Stimulated activated CD4-positive, alpha-beta T cell treated with anti-CD3 and anti-CD28 coated beads, Interleukin-1b, Interleukin-23, amount 100 ng/mL, for 24 hours (primary cell): ENCODE measurements at places on chromosomes 16 and 17.

DNA sequence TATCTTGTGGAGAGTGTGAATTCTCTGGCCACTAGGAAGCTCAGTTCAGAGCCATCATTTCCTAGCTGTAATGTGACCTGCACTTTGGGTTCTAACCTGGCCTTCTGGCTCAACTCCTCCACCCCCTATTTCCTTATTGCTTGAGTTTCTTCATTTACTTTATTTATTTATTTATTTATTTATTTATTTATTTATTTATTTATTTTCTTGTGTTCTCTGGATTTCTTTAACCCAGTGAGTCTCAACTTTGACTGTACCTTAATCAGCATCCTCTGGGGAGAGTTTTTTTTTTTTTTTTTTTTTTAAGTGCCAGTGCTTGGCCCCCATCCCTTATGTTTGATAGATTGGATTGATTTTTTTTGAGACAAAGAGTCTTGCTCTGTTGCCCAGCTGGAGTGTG is 18.1 kb downstream of the EPN2 start:
- DNase-seq, result no peak

DNA sequence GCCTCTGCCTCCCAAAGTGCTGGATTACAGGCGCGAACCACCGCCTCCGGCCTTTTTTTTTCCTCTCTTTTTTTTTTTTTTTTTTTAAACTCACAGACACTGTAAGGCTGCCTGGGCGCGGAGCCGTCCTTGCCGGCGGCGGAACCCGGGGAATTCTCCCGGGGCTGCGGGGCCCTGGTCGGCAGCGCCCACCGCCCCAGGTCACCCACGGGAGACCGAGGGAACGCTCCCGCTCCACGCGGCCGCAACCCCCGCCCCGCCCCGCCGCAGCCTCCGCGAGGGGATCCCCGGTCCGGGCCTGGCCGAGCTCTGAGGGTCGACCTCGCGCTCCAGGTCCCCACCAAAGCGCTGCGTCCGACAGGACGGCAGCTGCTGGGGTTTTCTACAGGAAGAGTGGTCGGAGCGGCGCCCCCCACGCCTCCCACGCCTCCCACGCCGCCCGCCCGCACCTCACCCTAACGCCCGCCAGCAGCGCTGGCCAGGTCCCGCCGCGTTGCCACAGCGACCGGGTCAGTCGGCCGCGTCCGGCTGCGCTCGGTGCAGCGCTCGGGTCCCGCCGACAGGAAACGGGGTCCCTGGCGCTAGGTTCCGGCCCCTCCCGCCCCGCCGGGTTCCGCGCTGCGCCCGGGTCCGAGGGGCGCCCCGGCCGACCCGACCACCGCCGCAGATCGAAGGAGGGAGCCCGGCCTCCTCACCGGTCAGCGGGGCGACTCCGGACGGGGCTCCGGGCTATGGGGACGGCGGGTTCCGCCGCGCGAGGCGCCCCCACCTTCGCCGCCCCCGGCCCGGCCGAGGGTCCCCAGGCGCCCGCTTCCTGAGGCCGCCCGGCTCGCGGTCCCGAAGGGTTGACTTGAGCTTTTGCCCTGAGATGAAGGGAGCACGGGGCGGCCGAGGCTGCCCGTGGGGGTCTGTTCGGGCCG is at the start of gene CCDC57:
CCDC57 (minus strand) TSS at position 512 of the 920 bp plus-strand sequence. CDS start 10,898 bp downstream, outside the sequence.
- DNase-seq, result no peak

DNA sequence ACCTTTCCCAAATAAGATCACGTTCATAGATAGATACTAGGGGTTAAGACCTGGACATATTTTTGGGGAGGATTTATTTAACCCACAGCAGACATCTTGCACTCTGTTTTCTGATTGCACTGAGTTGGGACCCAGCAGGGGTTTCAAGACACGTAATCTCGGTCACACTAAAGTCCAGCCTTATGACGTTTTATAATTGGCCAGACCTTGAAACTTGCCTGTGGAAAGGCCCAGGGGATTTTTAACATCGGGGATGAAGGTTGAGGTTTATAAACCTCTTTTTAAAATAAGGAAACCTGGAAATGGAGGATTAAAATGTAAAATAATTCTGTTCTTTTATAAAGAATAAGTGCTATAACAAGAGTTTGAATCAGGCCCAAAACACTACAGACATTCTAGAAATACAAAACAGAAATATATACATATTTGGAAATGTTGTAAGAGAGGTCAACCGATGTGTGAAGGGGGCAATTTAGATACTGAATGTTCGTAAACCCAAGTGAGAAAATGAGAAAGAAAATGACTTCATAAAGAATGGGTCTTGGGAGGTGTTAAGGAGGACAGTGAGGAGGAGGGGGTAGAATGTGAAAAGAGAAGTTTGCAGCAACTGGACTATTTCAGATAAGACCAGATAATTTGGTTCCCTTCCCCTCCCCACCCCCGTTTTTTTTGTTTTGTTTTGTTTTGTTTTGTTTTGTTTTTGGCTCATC is 61.1 kb upstream of the NOL11 start:
- DNase-seq, result no peak

GRCh38 chr17:63370696-63371095 is 75.4 kb downstream of the CYB561 start:
- no peak for DNase-seq

DNA sequence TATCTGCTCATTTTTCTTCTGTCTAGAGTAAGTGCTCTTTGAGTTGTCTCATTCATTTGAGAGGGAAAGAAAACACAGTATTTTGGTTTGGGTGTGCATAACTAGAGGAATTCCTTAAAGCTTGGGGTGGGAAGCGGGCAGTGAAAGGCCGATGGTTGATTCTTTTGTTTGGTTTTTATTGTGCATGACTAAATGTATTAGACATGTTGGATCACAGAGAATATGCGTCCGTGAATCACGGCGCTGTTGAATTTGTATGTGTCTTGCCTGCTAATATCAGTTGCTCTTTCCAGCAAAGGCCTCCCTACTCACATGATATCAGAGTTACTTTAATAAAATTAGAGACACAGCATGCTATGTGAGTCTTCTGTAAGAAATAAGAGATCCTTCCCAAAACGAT is 180.0 kb downstream of the CHD9NB start:
- DNase-seq, result no peak
